Chondrocyte (in vitro differentiated cells): ENCODE measurements at places on chromosomes 3 and 15. TPM values are rescaled to one million over a fixed set of nuclear protein-coding genes. Genes with fewer than 3 reads are reported as not detected.

- H3K27me3 ChIP-seq = peaks cover 33% of the 10 kb centered on the region
- no peak for DNase-seq
- peaks cover 18% of the 10 kb centered on the region for H3K4me1 ChIP-seq
- H3K4me3 ChIP-seq = no peak overlapping the region
- no peak overlapping the region for H3K27ac ChIP-seq
Observed at GRCh38 chr15:69606144-69606543, 153.5 kb downstream of the RPLP1 start.

- H3K4me1 ChIP-seq = peaks cover 92% of the 10 kb centered on the region
- DNase-seq = no peak
- H3K27me3 ChIP-seq = no peaks in the 10 kb centered on the region
- H3K27ac ChIP-seq = peak overlapping the region; percentile 96
- H3K4me3 ChIP-seq = peak overlapping the region; percentile 14
Observed at GRCh38 chr3:192887701-192888100, 30.0 kb downstream of the MB21D2 start.

- DNase-seq = no peak
- H3K36me3 ChIP-seq = no peaks in the 10 kb centered on the region
- no peaks in the 10 kb centered on the region for H3K4me1 ChIP-seq
- peaks cover 7% of the 10 kb centered on the region for H3K27me3 ChIP-seq
- H3K27ac ChIP-seq = no peak overlapping the region
- H3K4me3 ChIP-seq = no peak overlapping the region
Observed at GRCh38 chr3:3737531-3737930, 61.7 kb upstream of the LRRN1 start.

- H3K36me3 ChIP-seq = peaks cover 1% of the 10 kb centered on the region
- no peak for DNase-seq
- no peak overlapping the region for H3K27ac ChIP-seq
- peaks cover 1% of the 10 kb centered on the region for H3K27me3 ChIP-seq
- H3K4me3 ChIP-seq = no peak overlapping the region
- no peaks in the 10 kb centered on the region for H3K4me1 ChIP-seq
Observed at GRCh38 chr3:87780811-87781210, 278.0 kb downstream of the CGGBP1 start.

GRCh38 chr3:90005281-90005847 is 897.9 kb downstream of the EPHA3 start:
- H3K36me3 ChIP-seq = no peaks in the 10 kb centered on the region
- H3K27ac ChIP-seq = no peak overlapping the region
- no peaks in the 10 kb centered on the region for H3K27me3 ChIP-seq

DNA sequence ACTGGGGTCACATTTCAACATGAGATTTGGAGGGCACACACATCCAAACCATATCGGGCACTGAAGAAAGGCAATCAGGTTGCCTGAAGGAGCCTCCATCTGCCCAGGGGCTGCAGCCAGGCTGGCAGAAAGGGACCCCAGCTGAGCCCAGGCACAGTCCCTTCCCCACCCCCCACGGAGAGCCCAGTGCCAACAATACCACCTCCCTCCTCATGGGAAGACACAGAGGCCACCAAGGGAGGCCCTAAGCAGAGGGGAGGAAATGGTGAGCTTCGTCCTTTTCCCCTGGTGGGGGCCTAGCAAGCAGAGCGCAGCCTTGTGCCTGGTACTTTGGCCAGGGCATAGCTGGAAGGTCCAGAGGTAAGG is 3.0 kb upstream of the STRA6 start:
- peaks cover 2% of the 10 kb centered on the region for H3K27me3 ChIP-seq
- no peak overlapping the region for H3K4me3 ChIP-seq
- DNase-seq = no peak
- no peaks in the 10 kb centered on the region for H3K36me3 ChIP-seq
- H3K27ac ChIP-seq = no peak overlapping the region

DNA sequence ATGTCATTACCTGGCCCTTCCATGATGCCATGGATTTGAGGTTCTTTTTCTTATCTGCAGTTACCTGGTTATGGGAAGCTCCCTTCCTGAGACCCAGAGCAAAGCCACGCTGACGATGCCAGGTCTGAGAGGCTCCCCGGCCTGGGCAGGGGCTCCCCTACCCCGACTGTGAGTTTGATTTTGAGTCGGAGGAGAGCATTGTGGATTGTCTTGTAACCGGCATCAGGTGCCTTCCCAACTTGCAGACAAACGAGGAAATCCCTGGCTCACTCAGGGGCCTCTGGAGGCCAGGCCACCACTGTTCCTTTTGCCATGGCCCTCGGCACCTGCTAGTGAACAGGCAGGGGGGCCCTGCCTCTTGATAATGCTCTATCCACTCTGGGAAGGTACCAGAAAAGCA is 151.4 kb downstream of the ATP10A start:
- H3K27me3 ChIP-seq = no peaks in the 10 kb centered on the region
- H3K4me1 ChIP-seq = peaks cover 29% of the 10 kb centered on the region
- peak; percentile 27 for DNase-seq
- peaks cover 42% of the 10 kb centered on the region for H3K36me3 ChIP-seq
- peak overlapping the region; percentile 65 for H3K27ac ChIP-seq

GRCh38 chr3:89179355-89180001 is 72.1 kb downstream of the EPHA3 start:
- peaks cover 7% of the 10 kb centered on the region for H3K27me3 ChIP-seq
- H3K4me1 ChIP-seq = peaks cover 16% of the 10 kb centered on the region
- DNase-seq = no peak
- no peak overlapping the region for H3K27ac ChIP-seq

GRCh38 chr3:56318891-56319290 is 149.4 kb downstream of the ERC2 start:
- H3K27me3 ChIP-seq = no peaks in the 10 kb centered on the region
- no peak for DNase-seq
- H3K4me3 ChIP-seq = no peak overlapping the region
- no peaks in the 10 kb centered on the region for H3K36me3 ChIP-seq
- H3K4me1 ChIP-seq = peaks cover 22% of the 10 kb centered on the region

GRCh38 chr15:47244361-47244760 is 472.9 kb upstream of the SEMA6D start:
- no peaks in the 10 kb centered on the region for H3K4me1 ChIP-seq
- H3K36me3 ChIP-seq = no peaks in the 10 kb centered on the region
- H3K4me3 ChIP-seq = no peak overlapping the region
- no peak overlapping the region for H3K27ac ChIP-seq
- DNase-seq = no peak

The LRRK1 gene
- 6.0 to 11.3 TPM (median 10.1 TPM) in 3 replicates for total RNA-seq

The C2CD4A gene
- total RNA-seq = 0.10 TPM in 1 of 3 replicates, not detected in the others

The HRH1 gene
- 30.1 to 32.0 TPM (median 30.8 TPM) in 3 replicates for total RNA-seq

The CYP1A1 gene
- 0.22 to 0.67 TPM (median 0.27 TPM) in 3 replicates for total RNA-seq

The CPN2 gene
- not detected in 3 replicates for total RNA-seq

The LRRIQ4 gene
- total RNA-seq = not detected in 3 replicates

The STARD5 gene
- total RNA-seq = 2.6 to 5.3 TPM (median 5.0 TPM) in 3 replicates

The UROC1 gene
- 0.15 TPM in 1 of 3 replicates, not detected in the others for total RNA-seq
